ENCODE measurements at places on chromosomes 13 and 19. TPM values are rescaled to one million over a fixed set of nuclear protein-coding genes. Genes with fewer than 3 reads are reported as not detected.

The DEDD2 gene
- 46.3 TPM for total RNA-seq

The BLOC1S3 gene
- total RNA-seq = 16.7 TPM

The KLC3 gene
- total RNA-seq = not detected

The IGFL2 gene
- not detected for total RNA-seq

The CGB3 gene
- total RNA-seq = not detected

The RAB8A gene
- total RNA-seq = 107 TPM

The GPC5 gene
- total RNA-seq = 0.07 TPM

The ZNF382 gene
- total RNA-seq = 11.1 TPM
